ENCODE measurements at places on chromosomes 3 and 15.

DNA sequence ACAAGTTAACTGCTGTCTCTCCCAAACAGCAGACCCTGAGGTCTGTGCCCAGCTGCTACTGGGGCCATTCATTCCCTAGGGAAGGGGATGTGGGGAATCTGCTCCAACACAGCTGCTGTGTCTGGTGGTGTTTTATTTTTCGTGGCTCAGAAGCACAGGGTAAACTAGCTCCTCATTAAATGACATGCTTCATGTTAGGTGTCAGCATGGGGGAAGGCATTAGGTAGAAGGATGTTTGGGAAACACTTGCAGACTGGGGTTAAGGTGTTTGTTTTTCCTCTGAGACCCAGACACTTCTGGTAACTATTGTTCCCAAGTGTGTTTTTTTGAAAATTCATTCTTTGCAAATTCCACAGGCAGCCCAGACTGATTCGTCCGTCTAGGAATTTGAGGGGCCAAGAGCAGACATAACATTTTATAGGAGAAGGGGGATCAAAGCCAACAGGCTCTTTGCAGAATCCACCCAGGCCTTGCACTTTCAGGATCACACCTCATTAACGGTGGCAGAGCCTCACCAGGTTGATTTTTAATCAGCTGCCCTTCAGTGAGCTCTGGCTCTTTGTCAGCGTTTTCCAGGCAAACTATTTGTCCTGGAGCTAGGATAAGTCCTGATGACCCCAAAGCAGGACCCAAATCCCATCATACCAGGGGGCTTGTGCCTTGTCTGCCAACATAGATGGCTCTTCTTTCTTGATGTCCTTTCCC, 65.4 kb upstream of the ITGA11 start:
- DNase-seq = no peak

DNA sequence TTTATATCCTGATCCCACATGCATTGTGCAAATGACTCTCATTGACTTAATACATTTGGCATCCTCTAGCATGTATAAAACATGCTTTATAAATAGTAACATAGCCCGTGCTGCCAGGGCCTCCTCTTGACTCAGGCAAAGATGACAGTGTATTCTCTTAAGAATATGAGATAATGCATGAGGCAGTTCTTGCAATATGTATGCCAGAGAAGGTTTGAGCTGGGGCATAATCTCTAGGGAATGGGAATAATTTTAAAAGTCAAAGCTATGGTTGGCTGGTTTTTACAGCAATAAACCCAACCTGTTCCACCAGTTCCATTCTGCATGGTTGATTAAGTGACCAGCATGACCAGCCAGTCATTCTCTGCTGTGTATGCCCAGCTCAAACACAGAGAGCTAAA, 179.0 kb upstream of the PFN2 start:
- DNase-seq = no peak

DNA sequence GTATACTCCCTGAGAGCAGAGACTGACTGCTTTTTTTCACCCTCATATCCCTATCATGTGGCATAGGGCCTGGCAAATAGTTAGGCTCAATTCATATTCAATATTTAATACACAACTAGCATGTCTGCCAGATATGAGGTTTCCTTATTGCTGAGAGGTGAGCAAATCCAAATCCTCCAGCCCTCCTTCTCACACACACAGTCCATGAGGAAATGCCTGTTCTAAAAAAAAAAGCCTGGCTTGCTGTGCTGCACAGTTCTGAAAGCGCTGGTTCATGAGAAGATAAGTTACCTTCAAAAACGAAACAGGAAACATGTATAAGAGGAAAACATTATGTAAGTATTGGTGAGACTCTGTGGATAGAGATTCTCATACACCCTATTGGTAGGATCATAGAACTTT, 15.5 kb upstream of the ACAP2 start:
- DNase-seq = no peak

DNA sequence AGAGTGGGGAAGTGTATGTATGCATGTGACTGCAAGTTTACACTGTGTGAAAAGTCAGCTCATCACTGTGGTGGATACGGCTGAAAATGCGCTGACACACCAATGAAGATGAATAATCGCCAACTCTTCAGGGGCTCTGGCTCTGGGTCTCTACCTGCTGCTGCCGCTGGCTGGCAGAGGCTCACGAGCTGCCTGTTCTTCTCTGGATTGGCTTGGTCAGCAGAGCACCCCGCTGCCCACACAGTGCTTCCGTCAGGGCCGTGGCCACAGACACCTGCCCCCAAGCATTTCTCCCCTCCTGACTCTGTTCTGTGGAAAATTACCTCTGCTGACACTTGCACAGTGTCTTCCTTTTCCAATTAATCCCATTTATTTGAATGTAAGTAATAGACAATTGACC, 215.5 kb downstream of the GAP43 start:
- no peak for DNase-seq

GRCh38 chr15:57861034-57861638, 154.6 kb downstream of the POLR2M start:
- no peak for DNase-seq

GRCh38 chr3:145696011-145696410, 465.0 kb downstream of the PLOD2 start:
- DNase-seq = no peak

DNA sequence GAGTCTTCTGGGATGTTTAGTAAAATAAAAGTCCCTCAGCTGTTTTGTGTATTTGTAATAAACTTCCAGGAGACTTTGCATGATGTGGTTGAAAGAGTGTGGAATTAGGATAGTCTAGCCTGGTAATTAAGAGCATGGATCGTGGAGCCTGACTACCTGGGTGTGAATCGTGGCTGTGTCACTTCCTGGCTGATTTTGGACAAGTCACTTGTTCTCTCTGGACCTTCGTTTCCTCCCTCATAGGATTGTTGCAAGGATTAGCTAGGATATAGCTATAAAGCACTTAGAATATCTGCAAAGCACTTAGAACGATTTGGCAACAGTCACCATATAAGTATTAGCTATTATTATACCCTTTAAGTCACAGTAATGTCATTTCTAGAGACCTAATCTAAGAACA, 40.2 kb downstream of the SLMAP start:
- DNase-seq = no peak

DNA sequence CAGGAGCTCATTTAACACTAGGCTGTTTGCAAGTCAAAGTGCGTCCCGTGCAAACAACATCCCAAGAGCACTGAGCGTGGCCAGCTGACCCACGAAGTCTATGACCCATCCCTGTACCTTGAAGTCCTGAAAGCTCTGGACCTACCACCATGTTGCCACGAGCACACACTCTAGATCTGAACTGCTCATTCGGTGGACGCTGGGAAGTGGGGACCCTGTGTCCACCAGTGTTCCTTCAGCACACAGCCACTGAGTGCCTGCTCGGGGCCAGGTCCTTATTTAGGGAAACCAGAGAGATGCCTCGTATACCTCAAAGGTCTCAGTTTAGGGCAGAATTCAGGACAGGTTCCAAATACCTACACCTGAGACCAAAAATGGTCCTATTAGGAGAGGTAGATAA, 236.9 kb downstream of the XXYLT1 start:
- no peak for DNase-seq

- no peak for DNase-seq
Observed at GRCh38 chr3:18888370-18888769, 259.9 kb upstream of the KCNH8 start.

DNA sequence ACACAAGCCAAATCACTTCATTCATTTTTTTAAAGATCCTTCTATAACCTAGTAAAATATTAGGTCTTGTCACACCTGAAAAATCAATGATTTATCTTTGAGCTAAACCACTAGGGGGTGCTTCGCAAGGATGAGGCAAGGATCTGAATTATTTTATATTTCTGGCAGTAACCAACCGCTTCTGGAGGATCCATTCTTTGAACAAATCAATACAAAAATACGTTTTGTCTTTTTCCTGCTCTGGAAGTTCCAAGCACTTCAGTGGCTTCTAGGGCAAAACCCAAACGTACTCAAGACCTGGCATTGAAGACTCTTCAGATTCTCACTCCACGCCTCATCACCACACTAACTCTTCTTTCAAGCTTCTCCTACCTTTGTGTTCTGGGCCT, 486 bp downstream of the LSG1 start:
- DNase-seq = no peak

GRCh38 chr3:43996379-43997301, 245.0 kb upstream of the TOPAZ1 start:
- no peak for DNase-seq
